ENCODE measurements at places on chromosomes 3 and 15. TPM values are rescaled to one million over a fixed set of nuclear protein-coding genes. Genes with fewer than 3 reads are reported as not detected.

DNA sequence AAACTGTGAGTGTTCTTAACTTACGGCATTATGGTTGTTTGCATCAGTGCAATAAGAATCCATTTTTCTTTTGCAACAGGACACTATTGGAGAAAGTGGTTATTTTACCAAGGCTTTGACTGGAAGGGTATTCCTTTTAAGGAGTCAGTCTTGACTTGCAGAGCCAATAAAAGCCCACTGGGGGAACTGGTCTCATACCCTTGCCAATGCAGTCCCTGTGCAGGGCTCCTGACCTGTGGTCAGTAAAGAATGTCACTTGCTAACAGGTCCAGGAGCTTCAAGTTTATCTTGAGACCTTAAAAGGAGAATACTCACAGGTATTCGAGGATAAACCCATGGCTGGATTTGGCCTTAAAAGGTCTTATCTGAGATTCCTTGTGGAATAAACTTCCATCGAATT, 227.8 kb upstream of the GBE1 start:
- no peak for DNase-seq

- no peak for DNase-seq
Measured at GRCh38 chr3:31184261-31185061, 290.0 kb upstream of the GADL1 start.

SENP8 gene
- 2.1 TPM for total RNA-seq

PLSCR5 gene
- total RNA-seq = not detected

DNA sequence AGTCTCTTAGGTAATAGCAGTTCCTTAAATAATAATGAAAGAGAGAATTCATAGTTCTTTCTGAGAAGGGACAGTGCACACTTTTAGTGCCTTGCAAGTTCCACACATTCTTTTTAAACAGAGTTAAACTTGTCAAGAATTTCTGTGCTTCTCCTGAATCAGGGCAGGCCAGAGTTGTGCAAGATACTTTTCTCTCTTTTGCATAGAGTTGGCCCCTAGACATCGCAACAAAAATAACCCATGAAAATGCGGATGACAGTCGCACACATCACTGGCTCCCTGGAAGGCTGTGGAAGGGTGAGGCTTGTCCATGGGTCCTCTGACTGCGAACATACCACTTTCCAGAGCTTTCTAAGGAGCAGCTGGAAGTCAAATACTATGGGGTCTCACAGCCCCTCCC, 40.1 kb downstream of the FBLN2 start:
- DNase-seq = no peak

DNA sequence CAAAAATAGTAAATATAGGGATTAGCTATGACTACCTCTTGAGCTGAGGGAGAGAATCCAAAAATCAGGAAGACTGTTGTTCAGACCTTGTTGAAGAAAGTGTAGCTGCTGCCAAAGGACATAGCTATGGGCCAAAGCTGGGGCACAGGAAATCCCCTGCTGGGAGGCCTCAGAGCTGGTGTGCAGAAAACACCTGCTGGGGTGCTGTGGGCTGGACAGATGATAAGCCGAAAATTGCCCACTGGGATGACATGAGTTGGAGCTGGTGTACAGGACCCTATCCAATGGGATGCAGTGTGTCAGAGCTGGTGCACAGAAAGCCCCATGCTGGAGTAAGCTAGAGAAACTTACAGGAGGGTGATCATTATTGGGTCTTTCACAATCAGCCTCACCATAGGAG, 121.9 kb downstream of the NEO1 start:
- DNase-seq = no peak

YEATS2 gene
- 23.7 TPM for total RNA-seq

NUP210 gene
- 7.2 TPM for total RNA-seq

DNA sequence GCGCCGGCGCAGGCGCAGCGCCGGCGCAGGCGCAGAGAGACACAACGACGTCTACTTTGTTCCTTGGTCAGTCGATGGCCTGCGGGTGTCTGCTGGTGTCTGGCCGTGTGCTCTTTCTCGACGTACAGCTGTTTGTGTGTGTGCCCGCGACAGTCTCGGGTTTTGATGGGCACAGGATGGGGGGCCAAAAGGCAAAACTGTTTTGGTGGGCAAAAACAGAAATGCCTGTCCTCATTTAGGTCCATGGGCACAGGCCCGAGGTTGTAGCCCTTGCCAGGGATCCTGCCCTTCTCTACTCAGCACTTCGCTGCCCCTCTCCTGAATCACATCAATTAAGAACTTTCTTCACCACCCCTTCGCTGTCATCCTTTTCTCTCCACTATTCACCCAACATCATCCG, 184.8 kb upstream of the CHL1 start:
- no peak for DNase-seq

GRCh38 chr3:161406594-161407555, 35.6 kb upstream of the SPTSSB start:
- no peak for DNase-seq

DNA sequence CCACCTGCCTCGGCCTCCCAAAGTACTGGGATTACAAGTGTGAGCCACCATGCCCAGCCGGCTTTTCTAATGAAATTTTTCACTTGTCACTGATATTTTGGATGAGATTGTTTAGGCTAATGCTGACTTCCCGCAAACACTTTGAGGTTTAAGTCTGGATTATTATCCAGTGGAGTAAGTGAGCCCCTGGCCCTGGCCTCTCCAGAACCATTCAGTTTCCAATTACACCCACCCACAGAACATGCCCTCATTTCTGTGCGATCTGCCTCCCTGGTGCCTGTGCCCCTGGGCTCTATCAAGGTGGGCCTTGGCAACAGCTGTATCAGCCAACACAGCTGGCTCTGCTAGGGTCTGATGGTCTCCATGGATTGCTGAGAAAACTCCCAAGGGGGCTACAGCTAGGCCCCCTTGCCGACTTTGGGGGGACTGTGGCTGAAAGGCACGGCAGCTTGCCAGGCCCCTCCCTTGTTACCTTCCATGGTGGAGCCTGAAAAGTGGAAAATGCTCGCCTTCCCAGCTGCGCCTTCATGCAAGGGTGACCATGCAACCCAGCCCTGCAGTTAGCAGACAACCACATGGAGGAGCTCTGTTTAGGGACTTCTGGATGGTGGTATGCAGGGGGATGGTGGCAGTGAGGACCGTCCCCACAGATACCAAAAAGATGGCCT, 288.9 kb downstream of the FAM43A start:
- DNase-seq = no peak

STIMATE gene
- 13.9 TPM for total RNA-seq

ACAD11 gene
- total RNA-seq = 20.4 TPM

Measured in esophagus squamous epithelium (tissue), 5 donors.